SJSA1 (cell line): ENCODE measurements at places on chromosomes 3 and 15. TPM values are rescaled to one million over a fixed set of nuclear protein-coding genes. Genes with fewer than 3 reads are reported as not detected.

DNA sequence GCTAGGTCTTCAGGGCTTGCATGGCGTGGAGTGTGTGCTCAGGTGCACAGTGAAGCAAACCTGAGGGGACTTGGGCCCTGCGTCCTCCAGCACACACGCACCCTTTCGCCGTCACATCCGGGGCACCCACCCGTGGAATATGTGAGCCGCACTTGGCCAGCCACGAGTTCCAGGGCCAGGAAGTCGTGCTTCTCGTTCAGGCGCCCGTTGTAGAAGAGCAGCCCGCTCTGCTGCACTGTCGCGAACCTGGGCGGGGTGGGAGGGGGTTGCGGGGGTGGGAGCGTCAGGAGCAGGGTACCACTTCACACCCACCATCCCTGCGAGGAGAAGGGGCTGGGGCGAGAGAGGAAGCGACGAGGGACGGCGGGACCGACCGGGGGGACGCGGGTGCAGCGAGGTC lies 7.1 kb downstream of the CELSR3 start:
- H3K4me3 ChIP-seq: no peak overlapping the region
- no peaks in the 10 kb centered on the region for H3K27me3 ChIP-seq
- no peaks in the 10 kb centered on the region for H3K36me3 ChIP-seq
- no peak overlapping the region for H3K27ac ChIP-seq

DNA sequence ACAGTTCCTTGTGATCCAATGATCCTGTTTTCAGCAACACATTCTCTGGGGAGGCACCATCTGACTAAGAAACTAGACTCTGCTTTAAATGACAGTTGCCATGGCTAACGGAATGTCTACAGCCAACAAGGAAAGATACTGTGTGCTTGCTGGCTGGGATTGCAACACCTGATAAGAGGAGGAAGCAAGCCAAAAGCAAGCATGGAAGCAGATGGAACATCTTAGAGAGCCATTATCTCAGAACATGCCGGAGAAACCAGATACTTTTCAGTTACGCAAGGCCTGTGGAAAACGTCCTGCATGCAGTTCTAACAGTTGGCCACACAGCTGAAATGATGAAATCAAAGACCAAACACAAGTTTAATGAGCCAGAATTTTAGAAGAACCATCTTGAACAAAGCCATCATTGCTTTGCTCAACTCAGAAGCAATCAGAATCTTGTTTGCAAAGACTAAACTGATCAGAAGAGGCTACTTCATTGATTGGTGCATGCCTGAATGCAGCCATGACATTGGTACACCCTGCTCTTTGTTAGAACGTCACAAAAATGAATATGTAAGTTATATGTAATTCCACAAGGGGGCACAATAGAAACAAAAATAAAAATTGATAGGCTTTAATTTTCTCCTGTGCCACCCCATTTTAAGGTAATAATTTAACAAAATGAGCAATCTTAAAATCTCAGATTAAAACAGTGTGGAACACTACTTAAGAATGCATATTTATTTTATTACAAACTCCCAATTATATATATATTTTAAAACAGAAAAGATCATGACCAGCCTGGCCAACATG lies 50.8 kb downstream of the GXYLT2 start:
- H3K4me1 ChIP-seq: no peaks in the 10 kb centered on the region
- no peak overlapping the region for H3K4me3 ChIP-seq
- no peaks in the 10 kb centered on the region; the same call in 1 of the 2 replicates for H3K36me3 ChIP-seq
- no peak for DNase-seq
- H3K27me3 ChIP-seq: no peaks in the 10 kb centered on the region
- H3K27ac ChIP-seq: no peak overlapping the region

Gene GABRG3
- not detected in 2 replicates for total RNA-seq

GRCh38 chr3:58175437-58176184 lies 35.2 kb downstream of the DNASE1L3 start:
- H3K4me1 ChIP-seq: peaks cover 66% of the 10 kb centered on the region
- H3K36me3 ChIP-seq: peaks cover 22% of the 10 kb centered on the region
- no peak overlapping the region for H3K4me3 ChIP-seq
- H3K27ac ChIP-seq: peak overlapping the region; percentile 10

Gene SLC12A1
- total RNA-seq: not detected in 2 replicates

DNA sequence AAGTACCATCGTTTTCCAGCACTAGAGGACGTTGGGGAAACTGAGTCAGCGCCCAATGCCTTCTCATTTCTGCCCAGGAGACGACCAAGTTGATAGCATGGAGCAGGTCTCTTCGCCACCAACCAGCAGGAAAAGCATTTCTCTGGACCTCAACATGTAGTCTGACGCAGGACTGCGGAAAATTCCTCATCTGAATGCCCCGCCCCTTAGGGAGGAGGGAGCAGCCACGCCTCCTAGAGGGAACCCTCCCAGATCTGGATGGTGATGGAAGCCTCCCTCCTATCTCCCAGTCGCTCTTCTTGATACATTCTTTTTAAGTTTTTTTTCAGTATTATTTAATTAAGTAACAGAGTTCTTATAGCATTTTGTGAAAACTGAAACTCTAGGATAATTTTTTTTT lies 17.4 kb upstream of the MINDY4B start:
- no peak for DNase-seq
- no peaks in the 10 kb centered on the region for H3K36me3 ChIP-seq
- no peak overlapping the region for H3K27ac ChIP-seq
- no peaks in the 10 kb centered on the region for H3K4me1 ChIP-seq
- no peak overlapping the region for H3K4me3 ChIP-seq
- no peaks in the 10 kb centered on the region; the same call in 1 of the 2 replicates for H3K27me3 ChIP-seq

Gene LIPH
- 0.34 TPM in 1 of 2 replicates, not detected in the other for total RNA-seq

GRCh38 chr3:70186221-70186620 lies 126.2 kb downstream of the MDFIC2 start:
- DNase-seq: no peak
- H3K4me1 ChIP-seq: no peaks in the 10 kb centered on the region
- H3K27me3 ChIP-seq: 0 out of 2 replicates have a peak, but pooled peaks cover 5% of the 10 kb centered on the region
- no peak overlapping the region for H3K4me3 ChIP-seq
- no peaks in the 10 kb centered on the region for H3K36me3 ChIP-seq

DNA sequence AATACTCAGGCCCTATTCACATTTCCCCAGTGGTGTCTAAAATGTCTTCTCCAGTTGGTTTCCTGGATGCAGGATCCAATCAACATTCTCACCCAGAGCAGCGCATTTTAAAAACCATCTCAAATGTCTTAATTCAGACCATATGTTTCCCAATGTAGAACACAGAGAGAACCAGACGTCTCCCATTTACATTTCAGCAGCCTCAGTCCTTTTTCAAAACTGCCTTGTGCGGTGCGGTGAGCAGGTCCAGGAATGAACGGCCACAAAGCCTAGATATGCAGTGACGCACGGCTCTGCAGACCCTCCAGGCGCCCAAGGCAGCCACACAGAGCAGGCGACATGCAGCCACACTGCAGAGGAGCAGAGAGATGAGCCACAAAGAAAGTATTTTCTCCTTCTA lies 66.1 kb upstream of the MEX3B start:
- H3K4me3 ChIP-seq: no peak overlapping the region
- no peak overlapping the region for H3K27ac ChIP-seq
- H3K4me1 ChIP-seq: peaks cover 4% of the 10 kb centered on the region; the same call in 1 of the 2 replicates
- no peak for DNase-seq
- no peaks in the 10 kb centered on the region for H3K27me3 ChIP-seq
- no peaks in the 10 kb centered on the region; the same call in 1 of the 2 replicates for H3K36me3 ChIP-seq

DNA sequence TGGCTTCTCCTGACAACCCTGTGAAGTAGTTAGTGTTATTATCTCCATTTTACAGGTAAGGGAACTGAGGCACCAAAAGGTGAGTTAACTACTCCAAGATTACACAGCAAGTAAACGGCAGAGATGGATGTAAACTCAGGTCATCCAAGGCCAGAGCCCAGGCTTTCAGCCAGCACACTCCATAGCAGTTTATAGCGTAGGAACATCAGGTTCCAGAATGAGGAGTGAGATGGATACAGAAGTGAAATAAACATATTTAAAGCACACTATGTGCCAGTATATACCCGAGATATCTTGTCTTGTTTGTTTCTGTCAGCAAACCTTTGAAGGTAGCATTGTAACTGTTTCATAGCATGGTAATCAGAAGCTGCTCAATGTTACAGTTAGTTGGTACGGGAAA lies 279.0 kb downstream of the OXSM start:
- no peaks in the 10 kb centered on the region for H3K36me3 ChIP-seq
- H3K4me1 ChIP-seq: no peaks in the 10 kb centered on the region
- DNase-seq: no peak
- H3K4me3 ChIP-seq: no peak overlapping the region
- H3K27me3 ChIP-seq: no peaks in the 10 kb centered on the region

DNA sequence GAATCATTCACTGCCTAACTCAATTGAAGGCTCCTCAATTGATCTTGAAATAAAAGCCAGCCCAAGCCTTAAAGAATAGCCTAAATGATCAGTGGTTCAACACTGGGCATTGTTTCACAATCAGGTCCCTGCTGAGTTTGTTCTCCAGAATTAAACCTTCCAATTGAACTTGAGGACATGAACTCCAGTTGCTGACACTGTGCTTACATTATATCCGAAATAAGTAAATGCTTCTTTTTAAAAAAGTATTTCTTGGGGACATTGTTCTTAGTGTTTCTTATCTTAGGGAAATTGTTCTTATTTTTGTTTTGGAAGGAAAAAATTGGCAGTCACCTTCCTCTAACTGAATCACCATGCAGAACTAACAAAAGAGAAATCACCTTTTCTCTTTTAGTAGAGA lies 450.2 kb downstream of the RBMS3 start:
- H3K4me1 ChIP-seq: no peaks in the 10 kb centered on the region
- no peak overlapping the region for H3K4me3 ChIP-seq
- H3K36me3 ChIP-seq: no peaks in the 10 kb centered on the region
- no peak for DNase-seq
- H3K27ac ChIP-seq: no peak overlapping the region

GRCh38 chr3:40317061-40317855 lies 7.8 kb downstream of the EIF1B start:
- H3K4me3 ChIP-seq: no peak overlapping the region
- H3K4me1 ChIP-seq: no peaks in the 10 kb centered on the region
- peaks cover 22% of the 10 kb centered on the region for H3K36me3 ChIP-seq
- H3K27me3 ChIP-seq: no peaks in the 10 kb centered on the region
- no peak overlapping the region for H3K27ac ChIP-seq

DNA sequence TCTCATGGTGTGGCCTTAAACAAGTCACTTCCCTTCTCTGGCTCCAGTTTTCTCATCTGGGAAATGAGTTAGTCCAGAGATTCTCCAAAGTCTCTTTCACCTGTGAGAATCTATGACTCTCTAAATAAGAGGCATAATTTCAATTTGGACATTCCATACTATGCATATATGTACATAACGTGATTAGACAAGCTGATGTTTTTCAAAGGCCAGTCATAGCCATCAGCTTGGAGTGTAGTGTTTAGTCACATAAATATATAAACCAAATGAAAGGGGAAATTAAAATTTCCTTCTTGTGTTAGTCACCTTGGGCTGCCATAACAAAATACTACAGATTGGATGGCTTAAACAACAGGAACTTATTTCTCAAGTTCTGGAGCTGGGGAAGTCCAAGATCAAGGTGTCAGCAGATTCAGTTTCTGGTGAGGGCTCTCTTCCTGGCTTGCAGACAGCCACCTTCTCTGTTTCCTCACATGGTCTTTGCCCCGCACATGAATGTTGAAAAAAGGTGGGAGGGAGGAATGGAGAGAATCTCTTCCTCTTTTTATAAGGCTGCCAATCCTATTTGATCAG lies 19.4 kb downstream of the TMEM41A start:
- H3K36me3 ChIP-seq: no peaks in the 10 kb centered on the region
- H3K27me3 ChIP-seq: no peaks in the 10 kb centered on the region
- no peaks in the 10 kb centered on the region for H3K4me1 ChIP-seq

Gene GOLGA6L10
- 0.19 and 0.34 TPM in 2 replicates for total RNA-seq

Gene DCUN1D1
- total RNA-seq: 24.9 and 48.0 TPM in 2 replicates

Gene ASB14
- total RNA-seq: not detected in 2 replicates

GRCh38 chr15:100245855-100246254 lies 95.9 kb downstream of the ADAMTS17 start:
- no peak overlapping the region for H3K27ac ChIP-seq
- H3K36me3 ChIP-seq: no peaks in the 10 kb centered on the region
- H3K4me3 ChIP-seq: no peak overlapping the region
- H3K27me3 ChIP-seq: no peaks in the 10 kb centered on the region
- DNase-seq: no peak

Gene SKOR1
- total RNA-seq: not detected in 2 replicates

DNA sequence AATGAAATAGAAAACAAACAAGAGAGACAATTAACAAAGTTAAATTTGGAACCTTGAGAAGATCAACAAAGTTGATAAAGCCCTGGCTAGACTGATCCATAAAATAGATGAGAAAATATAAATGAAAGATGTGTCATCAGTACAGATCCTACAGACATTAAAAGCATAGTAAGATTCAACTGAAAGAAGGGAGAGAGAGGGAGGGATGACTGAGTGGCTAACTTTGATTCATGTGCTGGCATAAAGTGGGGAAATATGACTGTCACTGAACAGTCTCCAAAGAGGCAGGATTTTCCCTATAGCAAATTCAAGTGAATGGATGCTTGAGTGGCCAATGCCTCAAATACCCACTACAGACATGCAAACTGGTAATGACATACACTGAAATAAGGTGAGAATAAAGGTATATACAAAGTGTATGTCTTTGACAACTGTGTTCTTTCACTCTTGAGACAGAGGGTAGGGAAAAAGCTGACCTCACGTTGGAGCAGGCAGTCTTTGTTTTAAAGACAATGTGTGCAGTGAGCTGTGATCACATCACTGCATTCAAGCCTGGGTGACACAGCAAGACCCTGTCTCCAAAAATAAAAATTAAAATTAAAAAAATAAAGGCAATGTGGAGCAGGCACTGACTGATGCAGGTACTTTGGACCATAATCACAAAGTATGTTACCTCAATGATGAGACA lies 35.9 kb upstream of the CHD2 start:
- no peaks in the 10 kb centered on the region for H3K36me3 ChIP-seq
- H3K4me1 ChIP-seq: no peaks in the 10 kb centered on the region
- H3K27ac ChIP-seq: no peak overlapping the region

Gene SLC24A5
- total RNA-seq: not detected in 2 replicates

Gene SCN11A
- not detected in 2 replicates for total RNA-seq
